ENCODE measurements at places on chromosomes 16 and 17.

DNA sequence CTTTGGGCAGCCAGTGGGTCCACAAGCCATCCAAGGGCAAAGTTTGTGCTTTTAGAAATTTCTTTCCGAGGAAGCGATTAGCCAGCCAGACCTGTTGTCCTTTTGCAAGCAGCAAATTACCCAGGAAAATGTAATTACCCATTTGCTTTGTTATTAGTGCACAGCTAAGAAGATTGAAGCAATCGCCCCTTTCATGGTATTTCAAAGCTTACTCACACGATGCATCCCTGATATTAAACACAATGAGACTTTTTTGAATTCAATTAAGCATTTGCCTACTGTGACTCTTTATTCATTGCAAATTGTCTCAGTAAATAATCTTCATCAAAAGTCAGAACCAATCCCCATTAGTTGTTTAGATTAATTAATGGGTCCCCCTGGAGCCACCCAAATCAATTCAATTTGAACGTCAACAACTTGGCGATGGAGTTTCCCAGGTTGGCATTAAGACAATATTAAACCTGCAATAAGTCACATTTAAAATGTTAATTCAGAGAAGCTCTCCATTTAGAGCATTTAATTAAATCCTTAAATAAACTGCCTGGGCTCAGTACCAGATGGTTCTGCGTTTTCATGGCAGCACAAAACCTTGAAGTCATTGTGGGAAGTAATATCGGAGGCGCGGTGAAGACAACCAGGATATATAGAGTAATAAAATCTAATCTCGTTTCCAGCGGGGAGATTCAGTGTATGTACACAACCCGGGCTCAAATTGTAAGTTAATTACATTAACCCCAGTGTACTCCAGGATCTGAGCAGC, 366.2 kb upstream of the TNRC6C start:
- DNase-seq: no peak

GRCh38 chr16:48129926-48130325, 25.9 kb downstream of the ABCC12 start:
- no peak for DNase-seq

- DNase-seq: no peak
Measured at GRCh38 chr17:49498029-49498615, 3.0 kb downstream of the NGFR start.

DNA sequence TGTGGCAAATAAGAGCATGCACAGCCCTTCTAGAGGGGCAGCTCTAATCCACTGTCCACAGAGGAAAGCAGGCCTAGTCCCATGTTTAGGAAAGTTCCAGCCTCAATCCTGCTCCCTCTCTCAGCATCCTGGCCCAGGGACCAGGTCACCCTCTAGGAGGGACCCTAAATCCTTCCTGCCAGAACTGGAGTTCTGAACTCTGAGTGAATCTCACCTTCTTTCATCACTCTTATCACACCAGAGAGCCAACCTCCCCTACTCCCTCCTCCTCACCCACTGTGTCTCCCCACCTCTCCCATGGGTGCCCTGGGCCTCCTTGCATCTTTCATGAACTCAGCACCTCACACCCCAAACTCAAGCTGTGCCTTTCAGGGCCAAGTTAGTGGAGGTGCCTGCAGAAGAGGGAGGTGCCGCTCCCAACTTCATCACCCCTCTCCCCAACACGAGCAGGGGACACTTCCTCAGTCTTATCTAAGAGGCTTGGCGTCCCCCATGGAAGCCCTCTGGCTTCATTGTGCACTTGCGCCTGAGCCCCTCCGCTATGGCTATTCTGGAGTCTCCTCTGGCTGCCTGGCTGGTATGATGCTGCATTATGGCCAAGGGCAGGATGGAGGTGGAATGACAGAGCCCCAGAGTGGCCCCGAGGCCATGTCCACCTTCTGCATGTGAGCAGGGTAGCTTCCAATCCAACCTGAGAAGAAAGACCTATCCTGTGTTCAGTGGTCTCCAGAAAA, 31.7 kb downstream of the PIK3R6 start:
- DNase-seq: no peak

DNA sequence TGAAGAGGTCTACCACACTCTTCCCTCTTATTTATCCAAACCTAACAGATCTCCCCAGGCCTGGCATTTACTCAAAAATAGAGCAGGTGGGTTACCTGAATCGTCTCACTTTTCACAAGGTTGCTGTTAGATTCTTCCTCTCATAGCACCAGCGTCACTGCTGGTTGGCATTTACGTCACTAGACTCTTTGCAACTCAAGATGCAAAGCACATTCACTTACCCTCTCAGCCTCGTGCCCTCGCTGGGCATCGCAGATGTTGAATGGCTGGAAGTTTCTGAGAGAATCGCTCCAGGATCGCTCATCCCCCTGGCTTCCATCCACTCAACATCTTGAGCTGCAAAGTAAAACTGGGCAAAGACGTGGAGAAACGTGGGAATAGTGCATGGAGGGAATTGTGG, 21.9 kb downstream of the GSG1L start:
- DNase-seq: no peak

DNA sequence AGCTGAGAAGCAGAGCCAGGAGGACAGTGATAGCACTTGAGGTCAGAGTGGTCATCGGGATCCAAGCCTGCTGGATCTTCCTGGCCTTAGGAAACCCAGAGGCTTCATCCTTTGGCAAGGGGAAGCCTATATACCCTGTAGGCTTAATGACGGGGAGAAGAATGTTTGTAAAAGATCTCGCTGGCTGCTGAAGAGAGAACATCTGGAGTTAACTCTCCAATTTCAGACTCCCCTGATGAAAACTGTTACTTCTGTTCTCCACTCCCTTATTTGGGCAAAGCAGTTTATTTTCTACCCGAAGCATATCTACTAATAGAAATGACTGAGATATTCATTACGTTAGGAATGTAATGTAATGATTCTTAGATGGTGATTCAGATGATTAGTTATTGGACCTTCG, 487.0 kb downstream of the CDH13 start:
- no peak for DNase-seq

GRCh38 chr16:4309833-4310266, 6.0 kb upstream of the GLIS2 start:
- DNase-seq: no peak

GRCh38 chr17:19271780-19272357, 34.7 kb downstream of the EPN2 start:
- no peak for DNase-seq

GRCh38 chr16:21526923-21527807, 72.2 kb upstream of the METTL9 start:
- DNase-seq: no peak

DNA sequence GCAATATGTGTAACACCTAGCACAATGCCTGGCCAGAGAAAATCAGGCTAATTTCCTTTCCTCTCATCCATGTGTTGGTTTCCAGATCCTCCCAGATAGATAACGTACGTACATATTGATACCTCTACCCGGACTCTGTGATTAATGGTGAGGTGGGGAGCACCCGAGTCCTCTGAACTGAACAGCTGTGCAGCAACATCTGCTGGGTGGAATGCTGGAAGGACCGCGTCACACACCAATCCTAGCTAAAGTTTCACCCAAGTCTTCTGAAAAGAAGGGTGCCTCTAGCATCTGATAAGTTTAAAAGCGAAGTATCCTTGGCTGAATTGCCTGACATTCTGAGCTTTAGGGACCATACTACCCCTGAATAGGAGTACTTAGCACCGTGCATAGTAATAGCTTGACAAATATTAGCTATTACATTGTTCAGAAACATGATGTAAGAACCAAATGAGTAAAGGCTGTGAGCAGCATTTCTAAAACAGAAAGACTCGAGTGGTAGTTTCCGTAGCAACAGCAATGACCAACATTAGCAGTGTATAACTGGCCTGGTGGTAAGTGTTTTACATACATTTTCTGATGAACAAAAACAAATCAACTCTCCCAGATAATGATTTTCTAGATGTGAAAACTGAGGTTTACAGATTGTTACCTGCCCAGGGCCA, 91.4 kb downstream of the SYCE1L start:
- no peak for DNase-seq

DNA sequence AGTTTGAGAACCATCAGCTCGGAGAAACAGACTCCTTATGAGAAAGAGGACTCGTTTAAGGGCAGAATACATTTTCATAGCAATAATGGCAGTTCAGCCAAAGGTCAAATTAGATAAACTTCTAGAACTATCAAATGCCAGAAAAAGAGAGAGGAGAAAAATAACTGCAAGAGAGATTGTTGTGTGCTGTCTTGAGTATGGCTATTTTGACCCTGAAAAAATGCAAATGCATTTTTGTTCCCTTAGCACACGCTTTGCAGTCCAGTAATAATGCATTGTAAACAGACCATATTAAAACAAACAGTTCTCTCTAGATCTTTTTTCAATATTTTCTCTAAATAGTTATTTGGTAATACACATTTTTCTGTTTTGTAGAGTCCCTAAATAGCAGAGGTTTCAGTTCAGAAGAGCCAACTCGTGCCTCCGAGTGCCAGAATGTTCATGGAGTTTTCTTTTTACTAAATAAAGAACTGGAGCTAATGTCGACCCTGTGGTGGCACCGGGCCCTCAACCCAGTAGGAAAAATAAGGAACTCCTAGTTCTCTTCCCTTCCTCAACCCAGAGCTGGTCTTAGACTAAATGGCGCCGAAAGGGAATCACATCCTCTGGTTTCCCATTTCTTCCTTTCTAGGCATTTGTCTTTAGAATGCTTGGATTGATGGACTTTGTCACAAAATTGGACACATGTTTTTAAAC, 298.0 kb downstream of the MAP2K4 start:
- no peak for DNase-seq

- DNase-seq: no peak
Measured at GRCh38 chr17:60416368-60416925, 5.8 kb upstream of the CHCT1 start.

DNA sequence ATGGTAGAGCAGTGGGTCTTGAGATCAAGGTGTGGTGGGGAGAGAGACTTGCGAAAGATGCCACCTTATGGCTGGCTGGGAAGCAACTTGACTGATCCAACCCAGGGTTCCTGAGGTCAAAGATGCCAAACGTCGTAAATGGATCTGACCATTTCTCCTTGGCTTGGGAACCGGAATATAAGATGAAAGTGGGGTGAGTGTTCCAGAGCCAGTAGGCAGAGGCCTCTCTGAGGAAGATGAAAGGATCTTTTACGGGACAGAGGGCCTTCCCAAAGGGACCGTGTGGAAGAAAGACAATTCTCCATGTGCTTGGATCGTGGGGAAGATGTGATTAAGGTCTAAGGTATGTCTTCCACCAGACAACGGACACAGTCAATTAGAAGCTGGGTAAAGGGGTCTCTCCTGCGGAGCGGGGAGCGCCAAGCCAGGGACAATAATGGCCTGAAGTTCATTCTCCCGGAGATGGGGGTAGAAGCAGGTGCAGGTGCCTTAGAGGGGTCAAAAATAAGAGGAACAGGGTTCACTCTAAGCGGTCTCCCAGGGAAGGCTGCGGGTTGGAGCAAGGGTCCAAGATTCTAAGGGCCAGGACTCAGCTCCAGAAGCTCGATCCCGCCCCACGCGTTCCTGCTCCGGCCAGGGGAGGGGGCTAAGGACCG, 800 bp downstream of the FXR2 start:
- peak; percentile 1 for DNase-seq

DNA sequence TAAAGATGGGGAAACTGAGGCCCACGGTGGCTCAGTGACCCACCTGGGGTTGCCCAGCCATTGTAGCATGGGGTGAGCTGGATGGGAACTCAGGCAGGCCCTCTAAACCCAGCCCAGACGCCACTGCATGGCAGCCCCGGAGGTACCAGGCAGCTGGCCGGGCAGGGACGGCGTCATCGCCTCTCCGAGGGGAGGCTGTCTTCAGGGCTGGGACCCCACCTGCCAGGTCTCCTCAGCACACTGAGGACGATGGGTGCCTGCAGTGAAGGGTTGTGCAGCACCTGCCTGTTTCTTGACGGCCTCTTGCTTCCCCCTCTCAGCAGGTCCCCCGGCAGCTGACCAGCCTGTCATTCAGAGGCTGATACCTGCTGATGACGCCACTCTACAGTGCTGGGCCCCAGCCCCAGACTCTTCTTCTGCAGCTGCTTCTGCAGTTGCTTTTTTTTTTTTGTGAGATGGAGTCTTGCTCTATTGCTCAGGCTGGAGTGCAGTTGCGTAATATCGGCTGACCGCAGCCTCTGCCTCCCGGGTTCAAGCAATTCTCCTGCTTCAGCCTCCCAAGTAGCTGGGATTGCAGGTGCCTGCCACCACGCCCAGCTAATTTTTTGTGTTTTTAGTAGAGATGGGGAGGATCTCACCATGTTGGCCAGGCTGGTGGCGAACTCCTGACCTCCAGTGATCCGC, 24.7 kb downstream of the RNF213 start:
- DNase-seq: no peak

GRCh38 chr16:48334325-48334724, 50.9 kb downstream of the SIAH1 start:
- DNase-seq: no peak

DNA sequence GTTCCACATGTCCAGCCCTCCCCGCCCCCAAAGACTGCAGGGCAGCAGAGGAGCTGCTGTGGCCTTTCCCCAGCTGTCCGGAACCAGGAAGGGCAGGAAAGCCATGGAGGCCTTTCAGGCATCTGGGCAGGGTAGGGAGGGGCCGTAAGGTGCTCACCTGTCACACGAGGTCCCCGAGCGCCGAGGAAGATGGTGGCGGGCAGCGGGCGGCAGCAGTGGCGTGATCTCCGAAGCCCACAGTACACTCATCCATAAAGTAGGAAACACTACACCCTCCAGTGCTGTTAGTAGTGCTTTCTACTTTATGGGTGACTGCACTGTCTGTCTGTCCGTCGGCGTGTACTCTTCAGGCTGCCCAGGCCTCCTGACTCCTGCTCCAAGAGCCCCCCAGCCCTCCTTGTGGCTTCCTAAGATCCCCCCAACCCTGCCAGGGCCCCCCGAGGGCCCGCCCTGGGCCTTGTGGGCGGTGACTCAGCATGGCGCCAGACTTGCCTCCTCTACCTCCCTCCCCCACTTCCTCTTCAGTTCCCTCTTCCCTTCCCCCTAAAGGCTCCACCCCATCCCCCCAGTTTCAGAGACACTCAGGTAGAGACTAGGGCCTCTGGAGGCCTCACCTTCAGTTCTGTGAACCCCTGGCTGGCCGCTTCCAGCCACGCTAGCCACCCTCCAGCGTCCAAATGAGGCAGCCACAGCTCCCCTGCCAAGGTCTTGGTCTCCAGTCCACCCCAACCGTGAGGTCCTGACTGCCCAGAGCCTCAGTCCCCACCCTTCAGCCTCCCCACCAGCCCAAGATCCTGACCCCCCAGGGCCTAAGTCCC, 2.6 kb upstream of the TSPOAP1 start:
- DNase-seq: no peak

DNA sequence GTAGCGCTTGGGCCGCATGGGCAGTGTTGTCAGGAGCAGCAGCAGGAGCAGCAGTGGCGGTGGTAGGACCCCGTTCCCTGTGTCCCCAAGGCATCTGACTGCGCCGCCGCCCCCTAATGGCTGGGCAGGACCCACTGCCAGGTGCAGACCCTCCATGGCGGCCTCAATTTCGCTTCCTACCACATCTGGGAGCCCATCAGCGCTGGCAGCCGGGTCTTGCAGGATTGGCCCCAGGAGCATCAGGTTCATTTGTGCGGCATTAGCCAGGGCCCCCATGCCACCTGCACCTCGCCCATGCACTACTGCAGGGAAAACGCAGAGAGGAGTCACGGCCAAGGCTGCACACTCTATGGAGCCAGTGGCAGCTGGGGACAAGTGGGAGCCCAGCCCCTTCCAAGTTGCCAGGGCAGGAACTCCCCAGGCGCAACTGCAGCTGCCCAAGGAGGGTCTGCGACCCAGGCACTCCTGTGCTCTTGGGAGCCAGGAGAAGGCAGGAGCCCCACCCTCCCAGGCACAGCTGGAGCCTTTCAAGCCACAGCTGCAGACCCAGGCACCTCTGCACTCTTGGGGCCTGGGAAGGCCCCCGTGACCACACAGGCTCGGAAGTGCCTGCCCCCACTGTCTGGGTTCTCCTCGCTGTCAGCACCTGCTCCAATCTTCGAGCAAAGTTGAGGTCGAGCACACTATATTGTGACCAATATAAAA, 594.2 kb downstream of the KCNJ18 start:
- no peak for DNase-seq
